T-helper 22 cell (primary cell): ENCODE measurements at places on chromosomes 2 and 18.

DNA sequence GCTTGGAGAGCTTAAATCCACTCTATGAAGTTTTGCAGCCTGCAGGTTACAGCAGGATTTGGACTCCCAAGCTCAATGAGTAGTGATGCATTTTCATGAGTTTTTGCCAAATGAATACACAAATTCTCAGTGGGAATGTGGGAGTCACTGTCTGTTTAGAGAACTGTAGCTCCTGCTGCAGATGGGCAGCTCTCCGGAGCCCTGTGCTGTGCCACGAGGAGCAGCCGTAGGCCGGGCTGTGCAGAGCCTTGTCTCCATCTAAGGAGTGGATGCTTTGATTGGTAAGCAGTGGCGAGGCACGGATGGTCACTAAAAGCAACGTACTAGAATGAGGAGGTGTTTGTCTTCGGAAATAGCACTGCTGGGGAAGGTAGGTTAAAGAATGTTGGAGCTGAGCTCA is 96.0 kb upstream of the NFATC1 start:
- no peak for DNase-seq

GRCh38 chr2:74006459-74006858 is 21.7 kb downstream of the TET3 start:
- no peak for DNase-seq

- DNase-seq = no peak
These were observed 8.0 kb upstream of the STAM2 start for GRCh38 chr2:152183401-152184073.

DNA sequence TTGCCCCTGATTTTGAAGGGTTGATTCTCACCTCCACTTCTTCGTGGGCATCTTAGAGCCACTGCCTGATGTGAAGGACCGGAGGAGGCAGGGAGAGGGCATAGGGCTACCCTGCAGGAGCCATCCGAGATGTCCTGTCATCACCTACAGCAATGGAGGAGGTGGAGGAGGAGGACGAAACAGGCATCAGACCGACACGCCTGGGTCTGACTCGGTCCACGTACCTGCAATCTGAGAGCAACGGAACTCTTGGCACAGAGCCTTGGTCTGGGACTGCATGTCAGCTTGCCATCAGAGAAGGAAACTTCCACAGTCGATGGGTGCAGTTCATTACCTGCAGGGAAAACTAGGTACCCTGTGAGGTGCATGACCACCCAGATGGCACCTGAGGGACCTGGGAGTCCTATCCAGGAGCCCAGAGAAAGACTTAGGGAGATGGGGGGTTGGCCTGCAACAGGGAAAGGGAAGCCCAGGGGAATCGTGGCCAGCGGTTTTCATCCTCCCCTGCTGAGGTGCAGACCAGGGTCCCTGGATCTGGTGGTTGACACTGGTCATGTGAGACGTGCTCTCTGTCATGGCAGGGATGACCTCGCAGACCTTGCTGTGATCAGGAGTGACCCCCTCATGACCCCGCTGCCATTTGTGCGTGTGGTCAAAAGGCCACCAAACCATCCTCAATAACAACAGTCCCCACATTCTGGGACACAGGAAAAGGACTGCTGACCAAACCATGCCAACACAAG is 190.8 kb downstream of the SEPTIN10 start:
- DNase-seq = no peak

DNA sequence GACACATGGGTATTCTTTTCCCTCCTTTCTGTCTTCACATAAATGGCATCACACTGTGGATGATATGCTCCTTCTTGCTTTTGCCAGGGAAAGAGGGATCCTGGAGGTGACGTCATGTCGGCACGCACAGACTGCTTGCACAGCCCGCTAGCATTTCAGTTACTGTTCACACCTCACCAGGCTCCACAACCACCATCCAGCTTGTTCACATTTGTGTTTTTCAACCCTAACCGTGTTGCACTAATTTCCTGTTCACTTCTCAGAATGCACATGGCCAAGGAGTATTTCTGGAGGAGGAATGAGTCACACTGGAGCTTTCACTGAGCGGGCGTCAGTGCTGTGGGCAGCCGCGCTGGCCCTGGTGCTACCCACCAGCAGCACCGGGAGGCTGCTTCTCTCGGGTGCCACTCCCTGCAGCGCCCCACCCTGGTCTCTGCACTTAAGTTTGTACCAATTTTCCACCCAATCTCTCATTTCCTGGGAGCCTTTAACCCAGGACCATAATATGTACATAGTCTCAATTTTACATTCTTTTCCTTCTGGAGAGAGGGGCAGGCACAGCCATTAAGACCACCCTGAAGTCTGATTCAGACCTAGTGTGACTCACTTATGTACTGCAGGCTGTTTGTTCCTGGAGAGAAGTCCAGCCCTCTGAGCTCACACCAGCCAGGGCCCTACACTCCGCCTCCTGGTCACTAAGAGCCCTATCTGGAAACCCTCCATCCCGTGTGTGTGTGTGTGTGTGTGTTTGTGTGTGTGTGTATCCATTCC is 65.1 kb downstream of the MBP start:
- peak; percentile 59 for DNase-seq

DNA sequence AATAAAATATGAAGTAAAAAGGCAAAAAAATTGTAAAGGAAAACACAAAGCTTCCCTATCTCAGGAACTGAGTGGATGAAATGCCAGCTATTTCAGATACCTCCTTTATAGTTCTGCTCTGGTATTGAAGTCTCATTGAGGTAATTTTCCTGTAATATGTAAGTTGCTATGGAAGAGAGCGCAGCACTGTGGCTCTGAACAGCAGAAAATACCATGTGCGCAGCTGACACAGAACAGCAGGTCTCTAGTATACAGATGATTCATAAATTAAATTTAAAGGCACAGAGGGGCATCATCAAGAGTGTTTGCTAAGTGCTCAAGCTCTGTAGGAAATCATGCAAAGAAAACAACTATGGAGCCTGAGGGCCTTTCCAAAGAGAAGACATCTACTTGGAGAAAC is 315.3 kb upstream of the CDH7 start:
- DNase-seq = no peak

DNA sequence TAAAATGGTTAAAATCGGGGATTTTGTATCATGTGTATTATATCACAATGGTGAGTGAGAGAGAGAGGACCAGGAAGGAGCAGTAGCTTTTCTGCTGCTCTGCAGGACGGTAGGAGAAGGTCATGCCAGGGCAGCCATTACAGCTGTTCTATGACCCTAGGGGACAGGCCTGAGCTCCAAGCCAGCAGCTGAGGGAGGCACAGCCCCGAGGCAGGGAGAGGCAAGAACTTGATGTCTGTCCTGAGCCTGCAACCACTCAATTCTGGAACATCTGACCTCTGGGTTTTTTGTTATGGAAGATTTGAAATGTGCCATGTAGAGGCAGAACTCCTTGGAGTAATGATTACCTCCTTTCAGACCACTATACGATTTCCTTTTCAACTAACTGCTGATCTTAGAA is 135.8 kb upstream of the SH3BP4 start:
- DNase-seq = no peak

DNA sequence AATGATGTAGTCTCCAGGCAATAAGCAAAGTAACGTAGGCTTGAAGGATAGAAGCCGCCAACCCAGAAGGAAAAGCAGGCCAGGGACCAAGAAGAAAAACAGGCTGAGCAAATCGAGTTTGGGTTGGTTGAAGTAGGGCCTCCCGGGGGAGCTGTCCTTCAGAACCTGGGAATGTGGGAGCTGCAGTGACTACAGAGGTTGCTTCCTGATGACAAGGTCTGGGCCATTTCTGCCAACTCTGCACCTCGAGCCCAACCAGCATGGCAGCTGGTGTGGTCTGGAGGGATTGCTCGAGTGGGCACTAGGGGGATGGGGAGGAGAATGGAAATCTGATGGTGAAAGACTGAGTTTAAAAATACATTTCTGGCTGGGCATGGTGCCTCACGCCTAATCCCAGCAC is 14.1 kb downstream of the ACMSD start:
- DNase-seq = no peak

GRCh38 chr18:32607816-32608215 is 137.1 kb upstream of the GAREM1 start:
- no peak for DNase-seq

- DNase-seq = no peak
These were observed 525.0 kb downstream of the ERBB4 start for GRCh38 chr2:212013626-212014025.

DNA sequence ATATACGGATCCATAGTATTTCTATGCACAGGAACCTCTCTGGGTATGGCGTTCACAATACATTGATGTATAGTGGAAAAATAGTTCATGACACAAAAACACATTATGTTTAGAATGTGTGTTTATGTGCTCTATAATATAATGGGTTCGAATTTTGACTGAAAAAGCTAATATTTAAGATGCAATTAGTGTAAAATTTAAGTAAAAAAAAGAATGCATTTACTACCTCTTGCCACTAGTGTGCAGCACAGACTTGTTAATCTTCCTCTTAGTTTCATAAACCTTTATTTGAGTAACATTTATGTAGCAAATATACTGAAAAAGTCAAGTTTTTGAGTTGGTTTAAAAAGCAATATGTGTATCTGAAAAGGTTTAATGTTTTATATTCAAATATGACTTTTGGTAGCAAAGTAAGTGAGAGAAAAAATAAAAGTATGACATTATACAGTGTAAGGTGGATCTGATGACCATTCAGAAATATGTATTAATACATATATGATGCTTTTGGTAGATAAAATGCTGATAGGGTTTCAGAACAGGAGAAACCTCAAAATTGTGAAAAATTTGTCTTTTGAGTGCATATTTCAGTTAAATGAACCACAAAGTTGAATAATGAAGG is 49.4 kb downstream of the CCDC102B start:
- DNase-seq = no peak

- no peak for DNase-seq
These were observed 13.2 kb upstream of the MYO1B start for GRCh38 chr2:191231995-191232394.

- no peak for DNase-seq
These were observed 81.1 kb downstream of the LONRF2 start for GRCh38 chr2:100241236-100241635.

DNA sequence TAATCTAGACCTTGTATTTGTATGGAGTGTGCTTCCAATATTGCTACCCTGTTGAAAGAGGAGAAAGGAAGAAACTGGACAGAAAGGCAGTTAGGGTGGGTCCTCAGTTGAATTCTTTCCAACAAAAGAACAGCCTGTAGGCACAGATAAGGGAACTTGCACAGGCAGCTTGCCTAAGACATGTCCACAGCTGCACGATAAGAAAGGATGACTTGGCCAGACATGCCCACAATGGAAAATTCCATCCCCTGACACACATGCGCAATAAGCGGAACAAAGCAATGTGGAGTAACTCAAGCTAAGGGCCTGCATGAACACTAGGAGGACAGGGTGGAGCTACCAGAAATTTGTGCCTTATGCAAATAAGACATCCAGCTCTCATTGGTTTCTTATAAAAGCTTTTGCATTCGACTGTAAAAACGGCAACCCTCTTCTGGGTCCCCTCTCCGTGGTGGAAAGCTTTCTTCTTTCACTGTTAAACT is 1084.7 kb upstream of the NXPH2 start:
- DNase-seq = no peak

GRCh38 chr18:58101291-58101794 is 57.3 kb downstream of the NEDD4L start:
- DNase-seq = no peak

DNA sequence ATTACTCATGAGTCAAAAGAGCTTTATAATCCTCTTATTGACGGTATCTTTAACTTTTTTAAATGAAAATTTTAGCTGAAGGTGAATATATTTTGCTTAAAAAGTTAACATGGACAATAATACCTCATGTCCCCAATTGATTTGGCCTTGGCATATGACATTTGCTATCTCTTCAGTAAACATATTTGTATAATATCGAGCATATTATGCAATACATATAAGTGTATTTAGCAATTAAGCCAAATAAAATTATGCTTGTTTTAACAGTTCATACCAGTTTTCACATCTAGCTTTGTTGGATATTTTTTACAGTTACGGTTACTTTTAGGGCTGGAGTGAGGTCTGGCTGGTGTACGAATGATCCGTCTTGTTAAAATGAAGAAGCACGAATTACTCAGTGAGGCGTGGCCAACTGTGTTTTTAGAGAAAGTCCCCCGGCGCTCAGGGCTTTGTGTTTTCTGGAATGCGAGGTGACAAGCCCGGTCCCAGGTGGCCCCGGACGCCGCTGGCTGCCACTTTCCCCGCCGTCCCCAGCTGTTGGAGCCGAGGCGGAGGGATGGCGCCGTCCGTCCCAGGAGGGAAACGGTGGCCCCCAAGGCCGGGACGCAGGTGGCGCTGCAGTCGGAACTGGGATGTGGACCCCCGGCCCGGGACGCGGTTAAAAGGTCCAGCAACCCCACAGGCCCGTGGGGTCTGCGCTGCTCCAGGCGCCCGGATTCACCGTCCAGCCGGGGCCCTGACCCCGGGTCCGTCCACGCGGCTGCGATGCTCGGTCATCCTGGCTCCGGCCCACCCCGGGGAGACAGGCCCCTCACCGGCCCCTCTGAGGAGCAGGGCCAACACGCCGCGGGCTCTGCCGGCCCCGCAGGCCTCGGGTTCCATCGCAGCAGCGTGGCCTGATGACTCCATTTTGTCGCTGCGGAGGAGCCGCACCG is 41.3 kb downstream of the TMEM18 start:
- no peak for DNase-seq

- DNase-seq = no peak
These were observed 33.1 kb downstream of the RAMP1 start for GRCh38 chr2:237892478-237892877.

DNA sequence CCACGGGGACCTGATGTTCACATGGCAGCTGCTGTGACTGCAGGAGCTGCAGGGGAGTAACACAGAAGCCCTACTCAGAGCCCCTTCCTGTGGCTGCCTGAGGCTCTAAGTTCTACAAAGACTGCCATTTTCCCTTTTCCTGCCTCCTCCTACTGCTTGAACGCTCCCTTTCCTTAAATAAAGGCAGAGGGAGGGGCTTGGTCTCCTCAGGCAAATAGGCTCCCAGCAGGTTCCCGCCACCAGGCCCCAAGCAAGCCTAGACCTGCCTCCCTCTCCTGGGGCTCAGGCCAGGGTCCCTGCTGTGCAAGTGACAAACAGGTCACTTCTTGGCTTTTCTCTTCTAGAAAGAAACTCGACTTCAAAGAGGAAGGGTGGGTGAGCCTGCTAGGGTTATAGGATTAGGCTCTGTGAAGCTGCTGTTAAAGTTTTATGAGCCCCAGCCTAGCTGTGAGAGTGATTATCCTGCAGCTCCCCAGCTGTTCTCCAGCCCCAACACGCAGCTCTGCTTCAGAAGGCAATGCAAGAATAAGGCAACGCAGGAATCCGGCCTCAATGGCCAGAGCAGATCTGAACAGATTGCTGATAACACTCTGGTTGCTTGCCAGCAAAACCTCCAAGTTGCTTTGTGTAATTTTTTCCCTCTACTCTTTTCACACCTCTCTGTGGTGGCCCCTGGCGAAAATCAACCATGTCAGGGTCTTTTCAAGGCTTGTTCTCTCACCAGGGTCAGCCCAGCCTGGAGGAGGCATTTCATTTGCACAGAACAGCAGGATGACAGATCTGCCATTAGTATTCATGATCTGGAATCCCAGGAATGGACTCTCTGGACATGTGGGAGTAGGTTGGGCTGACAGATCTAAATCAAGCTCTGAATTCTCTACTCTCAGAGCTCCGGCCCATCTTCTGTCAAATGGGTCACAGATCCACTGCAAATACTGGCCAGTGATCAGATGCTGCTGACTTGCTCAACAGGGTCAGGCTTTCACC is 71.3 kb downstream of the MRO start:
- DNase-seq = no peak
